H54 (cell line): ENCODE measurements at places on chromosomes 5 and 9.

- no peak for DNase-seq
These were observed 106.4 kb upstream of the NIPBL start for GRCh38 chr5:36770125-36770524.

- no peak for DNase-seq
These were observed 46.1 kb downstream of the MRPL36 start for GRCh38 chr5:1753490-1753889.

DNA sequence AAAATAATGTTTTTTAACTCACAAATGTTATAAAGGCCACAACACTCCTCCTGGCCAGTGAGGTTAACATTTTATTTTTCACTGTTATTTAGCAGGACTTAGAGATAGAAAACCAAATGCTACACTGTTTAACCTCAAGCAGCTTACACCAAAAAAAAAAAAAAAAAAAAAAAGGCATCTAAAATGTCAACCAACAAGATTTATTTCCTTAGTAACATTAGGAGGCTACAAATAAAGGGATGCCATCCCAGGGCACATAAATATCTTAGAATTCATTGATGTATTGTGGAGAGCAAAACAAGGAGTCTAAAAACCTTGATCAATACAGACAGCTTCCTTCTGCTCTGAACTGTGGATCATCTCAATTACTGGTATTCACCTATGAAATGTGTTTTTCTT lies 53.7 kb downstream of the ELAVL2 start:
- DNase-seq = no peak

- DNase-seq = no peak
These were observed 74.7 kb downstream of the TMEM161B start for GRCh38 chr5:88193896-88194295.
